Dermis microvascular lymphatic vessel endothelial cell (primary cell): ENCODE measurements at places on chromosomes 2 and 18.

- DNase-seq = no peak
Measured at GRCh38 chr2:213959589-213959988, 451.3 kb upstream of the VWC2L start.

- no peak for DNase-seq
Measured at GRCh38 chr2:104852090-104852666, 1.7 kb upstream of the POU3F3 start.

DNA sequence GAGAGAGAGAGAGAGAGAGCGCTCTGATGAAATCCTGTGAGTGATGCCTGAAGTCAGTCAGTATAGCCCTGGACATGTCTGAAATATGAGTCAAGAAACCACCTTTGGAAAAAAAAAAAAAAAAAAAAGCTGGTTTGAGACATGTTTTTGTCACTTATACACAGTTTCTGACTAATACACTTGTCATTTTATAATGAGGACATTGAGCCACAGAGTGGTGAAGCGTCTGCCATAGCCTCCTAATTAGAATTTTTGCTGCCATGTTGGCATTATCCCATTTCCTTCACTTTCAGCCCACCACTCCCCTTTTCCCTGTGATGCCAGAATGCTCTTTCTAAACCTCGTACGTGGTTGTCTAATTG lies 15.7 kb upstream of the MYO3B start:
- DNase-seq = no peak

- no peak for DNase-seq
Measured at GRCh38 chr2:156338578-156338977, 6.1 kb upstream of the NR4A2 start.

GRCh38 chr2:24830786-24831185 lies 37.6 kb downstream of the CENPO start:
- no peak for DNase-seq

- peak; percentile 29 for DNase-seq
Measured at GRCh38 chr2:47021301-47022009, 105.8 kb upstream of the MCFD2 start.

DNA sequence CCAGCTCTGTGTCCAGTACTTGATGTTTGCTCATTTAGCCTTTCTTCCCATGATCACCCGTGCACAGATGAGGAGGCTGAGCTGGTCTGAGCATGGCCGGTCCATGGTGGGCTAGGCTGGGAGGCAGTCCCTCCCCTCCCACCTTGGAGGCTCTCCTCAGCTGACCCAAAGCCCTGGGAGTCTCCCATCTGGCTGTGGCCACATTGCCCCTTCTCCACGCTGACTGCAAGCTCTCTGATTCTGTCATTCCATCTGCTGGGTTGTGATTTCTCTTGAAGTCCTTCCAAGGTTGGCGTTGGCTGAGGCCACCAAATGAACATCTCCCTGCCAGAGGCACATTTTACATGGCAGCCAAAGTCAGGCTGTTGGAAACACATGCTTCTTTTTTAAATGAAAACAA lies 44.0 kb downstream of the ACKR3 start:
- DNase-seq = no peak

- no peak for DNase-seq
Measured at GRCh38 chr2:178380763-178381162, 70.2 kb downstream of the PRKRA start.

DNA sequence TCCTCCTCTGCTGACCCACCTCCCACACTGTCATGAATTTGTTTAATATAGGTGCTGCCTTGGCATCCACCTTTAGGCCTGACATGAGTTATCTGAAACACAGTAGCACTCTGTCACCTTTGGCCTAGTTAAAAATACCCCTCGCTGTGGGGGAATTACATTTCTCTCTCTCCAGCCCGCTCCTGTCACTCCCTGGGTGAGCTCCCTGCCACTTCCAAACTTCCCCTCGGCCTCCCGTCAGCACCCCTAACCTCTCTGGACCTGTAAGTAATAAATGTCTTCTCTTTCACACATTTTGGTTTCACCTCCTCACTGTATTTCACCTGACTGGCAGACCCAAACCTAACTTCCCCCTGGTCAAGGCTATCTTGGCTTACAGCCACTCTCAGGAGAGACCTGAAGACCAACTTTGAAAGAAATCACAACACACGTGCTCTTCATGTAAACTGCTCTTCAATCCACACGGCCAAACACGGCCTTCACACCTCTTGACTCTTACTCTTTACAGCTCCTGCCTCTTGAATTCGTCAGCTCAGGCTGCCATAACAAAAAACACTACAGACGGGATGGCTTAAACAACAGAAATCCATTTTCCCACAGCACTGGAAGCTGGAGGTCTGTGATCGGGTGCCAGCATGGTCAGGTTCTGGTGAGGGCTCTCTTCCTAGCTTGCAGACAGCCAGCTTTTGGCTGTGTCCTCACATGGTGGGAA lies 28.3 kb downstream of the REEP1 start:
- no peak for DNase-seq

DNA sequence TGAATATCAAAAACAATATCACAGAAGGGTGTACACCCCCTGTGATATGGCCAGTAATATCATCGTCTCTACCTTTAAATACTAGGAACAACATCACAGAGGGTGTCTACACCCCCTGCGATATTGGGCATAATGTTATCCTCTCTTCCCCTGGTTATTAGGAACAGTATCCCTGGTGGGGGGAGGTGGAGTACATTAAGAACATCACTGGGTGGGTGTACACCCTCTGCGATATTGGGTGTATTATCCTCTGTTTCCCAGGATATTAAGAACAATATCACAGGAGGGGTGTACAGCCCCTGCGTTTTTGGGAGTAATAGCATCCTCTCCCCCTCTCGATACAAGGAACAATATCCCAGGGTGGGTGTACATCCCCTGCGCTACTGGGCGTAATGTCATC lies 1932.8 kb downstream of the SUCLG1 start:
- DNase-seq = no peak

DNA sequence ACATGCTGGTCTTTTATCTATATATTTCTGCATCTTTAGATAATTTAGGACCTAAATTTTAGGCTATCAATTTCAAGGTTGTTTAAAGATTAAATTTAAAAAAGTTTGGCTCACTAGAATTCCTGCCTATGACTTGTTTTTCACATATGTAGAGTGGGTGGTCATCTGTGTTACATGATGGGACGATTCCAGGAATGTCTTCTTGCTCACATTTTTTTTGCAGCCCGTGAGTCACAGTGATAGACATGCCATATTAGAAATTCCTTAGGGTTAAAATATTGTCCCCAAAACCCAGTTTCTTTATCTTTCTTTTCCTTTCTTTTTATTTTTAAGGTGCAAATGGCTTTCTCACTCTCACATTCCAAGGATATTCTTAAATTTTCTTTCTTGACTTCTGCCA lies 652.0 kb downstream of the PLCL1 start:
- no peak for DNase-seq

DNA sequence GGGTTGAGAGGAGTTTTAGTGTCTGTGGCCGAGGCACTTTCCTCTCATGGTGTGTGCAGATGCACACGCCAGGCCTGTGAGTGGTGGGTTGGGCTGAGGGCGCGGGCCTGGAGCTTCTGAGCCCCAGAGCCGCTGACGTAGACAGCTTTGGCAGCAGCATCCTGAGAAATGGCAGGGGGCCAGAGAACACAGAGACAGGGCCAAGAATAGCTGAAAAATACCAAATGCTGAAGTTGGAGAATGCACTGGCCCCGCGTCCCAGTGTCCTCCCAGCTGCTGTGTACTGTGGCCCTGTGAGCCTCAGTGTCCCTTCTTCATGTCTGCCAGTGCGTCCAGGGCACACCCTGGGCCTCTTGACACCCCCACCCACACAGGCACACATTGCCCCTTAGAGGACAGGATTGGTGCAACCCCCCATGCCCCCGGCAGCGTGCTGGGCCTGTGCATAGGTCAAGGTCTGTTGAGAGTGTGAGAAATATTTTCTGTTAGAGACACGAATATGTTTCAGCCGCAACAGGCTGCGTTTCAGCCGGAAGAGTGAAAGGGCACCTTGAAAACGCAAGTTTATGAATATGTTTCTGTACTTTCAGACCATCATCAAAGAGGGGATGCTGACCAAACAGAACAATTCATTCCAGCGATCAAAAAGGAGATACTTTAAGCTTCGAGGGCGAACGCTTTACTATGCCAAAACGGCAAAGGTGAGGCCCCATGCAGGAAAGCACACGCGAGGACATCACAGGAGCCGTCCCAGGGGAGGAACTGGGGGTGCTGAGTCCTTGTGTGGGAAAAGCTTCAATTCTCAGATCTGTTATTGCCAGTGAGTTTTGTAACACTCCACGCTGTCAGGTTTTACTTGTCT lies 33.6 kb downstream of the DGKD start:
- DNase-seq = peak; percentile 92
